Stimulated activated CD4-positive, alpha-beta T cell treated with anti-CD3 and anti-CD28 coated beads, Interleukin-2, amount 100 ng/mL, for 24 hours (primary cell): ENCODE measurements at places on chromosomes 5 and 9.

DNA sequence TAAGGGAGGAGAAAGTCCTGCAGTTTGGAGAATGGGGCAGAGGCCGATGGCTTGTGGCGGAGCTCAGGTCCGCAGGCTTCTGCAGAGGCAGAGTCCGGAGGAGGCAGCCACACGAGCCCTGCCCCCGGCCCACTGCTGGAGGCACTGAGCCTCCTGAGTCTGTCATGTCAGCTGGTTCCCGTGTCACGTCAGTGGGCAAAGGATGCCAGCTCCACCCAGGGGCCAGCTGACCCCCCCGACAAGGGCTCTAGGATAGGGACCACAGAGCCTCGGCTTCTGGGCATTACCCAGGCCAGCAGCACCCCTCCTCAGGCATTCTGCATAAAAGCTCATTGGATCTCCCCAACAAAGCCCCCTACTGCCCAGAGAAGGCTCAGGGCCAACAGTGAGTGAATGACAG lies 8.5 kb downstream of the SH3PXD2B start:
- DNase-seq = no peak

DNA sequence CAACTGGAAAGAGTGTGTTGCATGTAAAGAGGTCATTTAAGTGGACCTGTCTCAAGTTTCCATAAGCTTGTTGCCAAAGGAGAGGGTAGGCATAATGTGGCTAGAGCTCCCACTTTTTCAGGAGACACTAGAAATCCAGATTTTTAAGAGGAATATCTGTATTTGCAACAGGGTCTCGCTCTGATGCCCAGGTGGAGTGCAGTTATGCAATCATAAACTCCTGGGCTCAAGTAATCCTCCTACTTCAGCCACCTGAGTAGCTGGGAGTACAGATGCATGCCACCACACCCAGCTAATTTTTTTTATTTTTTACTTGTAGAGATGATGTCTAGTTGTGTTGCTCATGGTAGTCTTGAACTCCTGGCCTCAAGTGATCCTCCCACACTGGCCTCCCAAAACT lies 183.5 kb downstream of the NIPBL start:
- no peak for DNase-seq

DNA sequence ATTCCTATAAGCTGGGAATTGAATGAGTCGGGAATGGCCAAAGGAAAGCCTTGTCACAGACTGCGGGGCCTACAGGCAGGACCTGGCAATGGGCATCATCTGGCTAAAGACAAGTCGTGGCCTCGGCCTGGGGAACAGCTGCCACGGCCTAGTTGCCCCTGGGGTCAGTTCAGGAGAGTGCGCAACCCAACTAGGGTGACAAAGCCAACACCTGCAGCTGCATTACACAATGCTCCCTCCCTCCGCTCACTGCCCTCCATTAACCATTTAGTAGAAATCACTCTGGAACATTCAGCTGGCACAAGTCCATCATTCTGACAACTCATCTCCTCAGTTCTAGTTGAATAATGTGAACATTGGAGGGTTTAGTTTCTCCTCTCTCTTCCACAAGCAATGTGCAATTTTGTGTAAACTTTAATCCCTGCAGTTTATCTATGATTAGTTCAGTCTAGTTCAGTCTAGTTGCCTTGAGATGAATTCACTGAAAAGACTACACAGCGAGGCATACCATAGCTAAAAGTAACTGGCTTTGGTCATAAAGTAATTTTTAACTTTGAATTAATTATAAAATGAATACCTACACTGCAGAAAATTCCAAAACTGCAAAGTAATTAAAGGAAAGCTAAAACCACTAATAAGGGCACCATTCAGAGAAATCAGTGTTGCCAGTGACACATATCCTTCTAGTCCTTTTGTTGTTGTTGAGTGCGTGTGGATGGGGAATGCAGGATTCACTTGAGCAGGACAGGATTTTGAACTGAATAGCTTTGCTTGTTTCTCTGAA lies 5.1 kb downstream of the GLDC start:
- no peak for DNase-seq

- peak; percentile 72 for DNase-seq
Measured at GRCh38 chr9:123339666-123340510, 16.1 kb upstream of the CRB2 start.

DNA sequence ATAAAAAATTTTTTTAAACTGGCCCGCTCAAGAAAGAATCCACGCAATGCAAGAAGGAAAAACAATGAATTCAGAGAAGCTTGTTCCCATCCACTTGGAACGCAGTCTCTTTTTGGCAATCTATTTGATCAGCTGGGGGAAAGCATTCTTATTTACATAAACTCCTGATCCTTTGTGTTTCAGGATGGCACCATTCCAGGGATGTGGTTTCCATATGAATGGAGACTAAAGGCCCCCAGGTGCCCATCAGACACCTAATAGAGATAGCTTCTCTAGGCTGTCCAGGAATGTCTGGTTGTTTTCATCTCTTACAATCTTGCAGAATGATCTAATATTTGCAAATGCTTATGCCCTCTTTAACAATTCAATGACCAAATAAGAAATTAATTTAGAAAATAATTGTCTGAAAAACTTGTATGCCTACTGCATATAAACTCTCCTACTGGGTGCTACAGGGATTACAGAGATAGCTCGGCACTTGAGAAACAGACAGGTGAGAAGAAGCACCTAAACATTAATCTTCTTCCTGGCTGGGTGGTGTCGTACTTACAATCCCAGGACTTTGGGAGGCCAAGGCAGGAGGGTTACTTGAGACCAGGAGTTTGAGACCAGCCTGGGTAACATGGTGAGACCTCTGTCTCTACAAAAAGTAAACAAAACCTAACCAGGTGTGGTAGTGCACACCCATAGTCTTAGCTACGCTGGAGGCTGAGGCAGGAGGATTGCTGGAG lies 3.0 kb upstream of the RASGRF2 start:
- DNase-seq = no peak

- DNase-seq = no peak
Measured at GRCh38 chr5:138611678-138612218, 36.5 kb upstream of the HSPA9 start.

GRCh38 chr9:76342858-76343257 lies 51.4 kb downstream of the RFK start:
- no peak for DNase-seq

GRCh38 chr5:135497971-135498636 lies 37.7 kb downstream of the NEUROG1 start:
- no peak for DNase-seq

- DNase-seq = no peak
Measured at GRCh38 chr9:116953271-116953670, 266.2 kb downstream of the TRIM32 start.

DNA sequence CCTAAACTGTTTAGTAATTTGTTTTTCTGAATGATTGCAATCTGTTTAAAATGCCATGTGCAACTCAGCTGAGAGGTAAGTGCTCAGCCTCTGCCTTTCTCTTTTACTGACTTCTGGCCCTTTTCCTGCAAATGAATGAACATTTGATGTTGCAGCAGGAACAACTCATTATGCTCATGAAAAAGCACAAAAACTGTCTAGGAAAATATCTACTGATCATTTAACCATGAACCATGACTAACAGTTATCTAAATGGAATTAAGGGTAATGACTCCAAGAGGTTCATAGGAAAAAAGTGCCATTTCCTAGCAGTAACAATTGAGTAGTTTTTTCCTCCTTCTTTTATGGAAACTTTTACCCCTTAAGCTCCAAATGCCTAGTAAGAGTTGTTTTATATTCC lies 70.6 kb upstream of the ANKH start:
- DNase-seq = no peak

DNA sequence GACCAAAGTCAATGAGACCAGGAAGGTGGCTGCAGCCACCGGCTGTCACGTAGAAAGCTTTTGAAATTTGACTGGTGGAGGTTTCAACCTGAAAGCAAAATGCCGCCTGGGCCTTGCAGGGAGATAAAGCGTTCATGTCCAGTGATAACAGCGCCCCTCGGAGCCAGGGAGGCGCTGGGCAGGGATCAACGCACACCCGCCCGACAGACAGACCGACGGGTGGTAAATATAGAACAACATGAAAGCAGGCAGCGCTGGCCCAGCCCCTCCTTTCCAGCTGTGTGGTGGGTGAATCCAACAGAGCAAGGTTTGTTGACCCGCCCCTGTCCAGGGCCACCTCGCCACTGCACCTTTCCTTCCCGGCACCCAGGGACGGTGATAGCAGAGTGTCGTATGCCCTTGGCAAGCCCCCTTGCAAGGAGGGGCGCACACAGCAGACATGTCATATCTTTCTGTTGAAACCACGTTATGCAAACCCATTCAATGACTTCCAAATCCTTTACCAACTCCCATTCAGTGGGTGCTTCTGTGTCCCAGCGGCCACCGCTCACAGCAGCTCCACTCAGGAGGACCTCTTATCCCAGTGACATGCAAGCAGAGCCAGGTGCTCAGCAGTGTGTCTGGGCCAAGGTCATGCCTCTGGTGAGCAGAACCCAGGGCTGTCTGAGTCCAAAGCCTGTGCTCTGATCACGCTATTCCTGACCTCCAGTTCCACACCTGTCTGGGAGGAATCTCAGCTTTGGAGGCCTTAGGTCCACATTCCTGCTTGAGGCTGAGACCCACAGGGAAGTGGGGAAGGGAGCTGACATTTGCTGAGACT lies 38.7 kb downstream of the NKX2-5 start:
- no peak for DNase-seq

DNA sequence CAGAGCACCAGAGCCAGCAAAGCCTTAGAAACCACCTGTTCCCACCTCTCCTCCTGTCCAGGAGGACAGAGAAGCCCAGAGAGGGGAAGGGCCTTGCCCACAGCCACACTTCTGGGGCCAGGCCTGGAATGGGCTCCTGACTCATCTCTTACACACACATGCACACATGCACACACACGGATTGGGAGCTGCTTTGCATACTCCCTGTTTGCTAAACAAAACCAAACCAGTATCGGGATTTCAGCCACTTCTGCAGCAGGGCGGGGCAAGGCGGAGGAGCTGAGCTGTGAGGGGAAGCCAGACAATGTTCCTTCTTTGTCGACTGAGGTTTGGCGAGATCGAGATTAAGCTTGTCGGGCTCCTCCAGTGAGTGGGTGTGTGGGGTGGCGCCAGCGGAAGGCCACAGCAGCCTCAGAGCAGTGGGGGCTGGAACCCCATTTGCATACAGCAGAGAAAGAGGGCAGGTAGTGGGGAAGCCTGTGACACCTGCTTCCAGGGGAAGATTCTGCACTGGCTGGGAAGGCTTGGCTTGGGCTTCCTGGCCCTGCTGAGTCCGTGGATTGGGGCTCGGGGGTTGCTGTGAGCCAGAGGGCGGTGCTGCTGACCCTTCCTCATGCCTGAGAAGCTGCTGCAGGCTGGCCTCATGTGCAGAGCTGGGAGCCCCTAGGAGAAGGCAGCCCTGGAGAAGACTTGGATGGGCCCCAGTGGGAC lies 16.1 kb downstream of the GFI1B start:
- no peak for DNase-seq

- DNase-seq = no peak
Measured at GRCh38 chr9:123453076-123453667, 97.2 kb downstream of the CRB2 start.

DNA sequence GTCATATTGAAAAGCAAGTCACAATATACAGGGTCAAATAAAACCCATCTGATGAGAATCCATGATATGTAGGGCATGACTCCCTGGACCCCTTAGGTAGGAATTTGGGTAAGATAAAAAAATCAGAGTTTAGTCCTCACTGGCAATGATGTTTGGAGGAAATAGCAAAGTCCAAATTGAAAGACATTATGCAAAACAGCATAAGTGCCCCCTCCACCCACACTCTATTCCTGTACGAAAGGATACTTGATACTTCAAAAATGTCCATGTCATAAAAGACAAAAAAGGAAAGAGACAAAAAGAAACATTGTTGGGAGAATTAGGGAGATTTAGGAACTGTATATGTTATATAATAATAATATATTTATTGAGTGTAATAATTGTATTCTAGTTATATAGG lies 96.1 kb upstream of the RASGRF2 start:
- DNase-seq = no peak

DNA sequence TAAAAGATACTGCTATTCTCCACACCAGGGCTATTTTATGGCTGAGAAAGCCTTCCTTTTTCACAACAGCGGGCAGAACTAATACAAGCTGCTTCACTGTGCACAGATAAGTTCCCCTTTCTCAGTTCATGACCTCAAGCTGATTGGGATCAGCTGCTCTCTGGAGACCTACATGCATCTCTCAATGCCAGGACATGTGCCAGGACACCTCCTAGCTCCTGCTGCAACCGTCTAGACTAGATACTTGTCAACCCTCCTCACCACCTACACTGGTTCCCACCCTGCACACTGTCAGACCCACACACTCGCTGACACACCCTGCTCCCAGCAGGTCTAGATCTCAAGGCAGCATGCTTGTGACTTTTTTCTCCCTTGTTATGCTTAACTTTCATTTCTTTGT lies 39.8 kb downstream of the STARD4 start:
- DNase-seq = no peak

GRCh38 chr5:37807621-37808301 lies 32.1 kb downstream of the GDNF start:
- no peak for DNase-seq

DNA sequence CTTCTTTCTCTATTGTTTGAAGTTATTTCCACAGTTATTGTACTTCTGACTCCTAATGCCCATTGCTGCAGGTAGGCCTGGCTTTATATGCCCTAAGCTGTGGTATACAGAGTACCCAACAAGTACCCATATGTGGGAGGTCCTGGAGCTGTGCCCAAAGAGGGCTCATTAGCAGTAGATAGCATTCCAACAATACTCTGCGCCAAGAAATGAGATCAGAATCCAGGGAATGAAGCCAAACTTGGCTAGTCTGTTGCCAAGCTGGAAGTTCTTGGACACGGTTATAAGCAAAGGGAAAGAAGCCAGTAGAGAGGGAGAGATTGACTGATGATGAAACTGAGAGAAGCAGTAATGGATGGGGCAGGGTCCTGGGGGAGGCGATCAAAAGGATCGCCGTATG lies 29.7 kb upstream of the FAM169A start:
- no peak for DNase-seq

GRCh38 chr9:132588501-132589147 lies 6.2 kb downstream of the BARHL1 start:
- no peak for DNase-seq

- no peak for DNase-seq
Measured at GRCh38 chr5:142864290-142865260, 94.4 kb downstream of the ARHGAP26 start.

- no peak for DNase-seq
Measured at GRCh38 chr5:72394688-72395087, 74.5 kb downstream of the PTCD2 start.

GRCh38 chr5:34042321-34042720 lies 692 bp downstream of the C1QTNF3 start:
- no peak for DNase-seq

DNA sequence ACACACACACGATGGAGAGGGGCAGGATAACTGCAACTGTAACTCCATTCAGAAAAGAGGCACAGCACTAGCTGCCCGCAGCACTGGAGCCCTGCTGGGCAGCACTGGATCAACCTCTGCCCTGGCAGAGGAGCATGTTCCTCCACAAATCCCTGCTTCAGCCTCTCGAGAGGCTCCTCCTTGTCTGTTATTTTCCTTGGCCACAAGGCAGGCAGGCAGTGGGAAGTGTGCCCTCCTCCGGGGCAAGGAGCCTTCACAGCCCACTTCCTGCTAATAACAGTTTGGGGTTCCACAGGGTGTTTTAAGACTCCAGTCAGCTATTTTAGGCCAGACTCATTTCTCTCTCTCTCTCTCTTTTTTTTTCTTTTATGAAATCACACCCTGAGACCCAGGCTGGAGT lies 11.8 kb downstream of the FXN start:
- DNase-seq = no peak
